Body of pancreas (tissue), 4 donors: ENCODE measurements at places on chromosomes 4 and X. TPM values are rescaled to one million over a fixed set of nuclear protein-coding genes. Genes with fewer than 3 reads are reported as not detected.

DNA sequence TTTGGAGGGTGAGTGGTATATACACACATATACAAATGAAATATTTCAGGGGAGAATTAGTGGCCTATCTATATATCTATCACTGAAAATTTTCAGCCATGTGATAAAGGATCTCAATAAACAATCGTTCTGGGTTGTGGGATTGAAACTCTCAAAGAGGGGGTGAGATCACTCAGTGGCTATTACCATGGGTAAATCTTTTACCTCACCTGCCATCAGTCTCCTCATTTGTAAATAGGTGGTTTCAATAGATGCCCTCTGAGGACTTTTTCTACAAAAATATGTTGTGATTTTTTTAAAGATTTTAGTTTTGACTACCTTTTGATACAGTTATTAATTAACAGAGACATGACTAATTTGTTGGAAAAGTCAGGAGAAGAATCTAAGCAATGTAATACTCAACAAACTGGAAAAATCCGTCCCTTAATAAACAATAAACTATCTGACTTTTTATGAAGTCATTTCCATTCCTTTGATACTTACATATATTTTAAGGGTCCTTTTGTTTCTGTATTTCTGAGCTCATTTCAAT, 192.8 kb downstream of the MAD2L1 start:
- no peak for DNase-seq

DNA sequence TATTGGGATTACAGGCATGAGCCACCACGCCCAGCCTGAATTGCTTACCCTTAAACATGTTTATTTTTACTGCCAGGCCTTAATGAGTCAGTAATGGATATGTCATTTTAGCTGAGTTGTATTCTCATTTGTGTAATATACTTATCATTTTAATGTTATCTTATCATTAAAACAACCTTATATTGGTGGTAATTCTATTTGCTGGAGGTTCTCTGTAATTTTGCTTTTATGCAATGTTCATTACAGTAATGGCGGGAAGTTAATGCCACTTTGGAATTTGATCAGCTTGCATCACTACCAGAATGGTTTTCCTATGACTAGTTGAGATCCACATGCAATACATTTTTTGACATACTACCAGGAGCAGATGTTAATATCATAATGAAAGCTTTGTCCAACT, 6.3 kb upstream of the PGAM4 start:
- no peak for DNase-seq

GRCh38 chr4:158798062-158798461, 29.2 kb downstream of the FNIP2 start:
- DNase-seq = no peak

DNA sequence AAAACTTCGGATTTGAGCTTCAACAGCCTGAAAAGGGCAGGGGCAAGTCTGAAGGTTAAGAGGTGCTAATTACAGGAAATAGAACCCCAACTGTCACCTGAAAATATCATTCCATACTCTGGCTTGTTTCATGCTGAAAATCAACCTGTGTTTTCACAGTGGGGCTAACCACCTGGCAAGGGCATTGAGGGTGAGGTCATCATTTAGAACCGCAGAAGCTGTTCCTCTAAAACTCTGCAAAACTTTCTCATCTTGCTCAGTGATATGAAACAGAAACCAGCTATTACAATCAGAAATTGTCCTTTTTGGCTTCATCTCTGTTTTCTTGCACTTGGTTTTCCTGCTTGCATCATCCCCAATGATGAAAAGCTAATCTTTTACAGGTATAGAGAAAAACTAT, 247.6 kb downstream of the DCLK2 start:
- no peak for DNase-seq

DNA sequence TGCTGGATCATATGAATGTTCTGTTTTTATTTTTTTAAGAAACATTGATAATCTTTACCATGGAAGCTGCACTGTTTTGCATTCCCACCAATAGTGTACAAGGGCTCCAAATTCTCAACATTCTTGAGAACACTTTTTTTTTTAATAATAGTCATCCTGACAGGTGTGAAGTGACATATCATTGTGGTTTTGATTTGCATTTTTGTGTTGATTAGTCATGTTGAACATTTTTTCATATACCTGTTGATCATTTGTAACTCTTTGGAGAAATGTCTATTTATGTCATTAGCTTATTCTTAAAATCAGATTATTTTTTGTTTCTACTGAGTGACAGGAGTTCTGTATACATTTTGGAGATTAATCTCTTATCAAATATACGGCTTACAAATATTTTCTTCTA, 408.5 kb downstream of the GLUD2 start:
- DNase-seq = no peak

GRCh38 chrX:39117101-39117500, 315.8 kb downstream of the MID1IP1 start:
- DNase-seq = no peak

DNA sequence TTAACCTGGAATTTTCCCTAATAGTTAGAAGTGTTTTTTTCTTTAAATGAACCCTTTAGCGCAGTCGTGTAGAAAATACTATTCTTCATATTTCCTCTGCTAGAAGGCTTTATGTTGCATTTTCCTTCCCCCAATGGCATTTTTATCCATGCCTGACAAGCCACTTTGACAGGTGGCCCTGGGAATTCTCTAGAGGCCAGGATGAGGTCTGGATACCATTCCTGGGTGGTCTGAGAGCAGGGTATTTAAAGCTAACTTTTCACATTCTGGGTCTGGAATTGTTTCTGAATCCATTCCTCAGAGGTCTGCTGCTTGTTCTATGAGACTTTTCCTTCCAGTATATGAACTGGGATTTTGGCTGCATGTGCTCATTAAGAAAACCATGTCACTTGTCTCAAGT, 31.2 kb upstream of the PDGFRA start:
- no peak for DNase-seq

- no peak for DNase-seq
Measured at GRCh38 chrX:136031626-136032025, 46.4 kb downstream of the SLC9A6 start.

DNA sequence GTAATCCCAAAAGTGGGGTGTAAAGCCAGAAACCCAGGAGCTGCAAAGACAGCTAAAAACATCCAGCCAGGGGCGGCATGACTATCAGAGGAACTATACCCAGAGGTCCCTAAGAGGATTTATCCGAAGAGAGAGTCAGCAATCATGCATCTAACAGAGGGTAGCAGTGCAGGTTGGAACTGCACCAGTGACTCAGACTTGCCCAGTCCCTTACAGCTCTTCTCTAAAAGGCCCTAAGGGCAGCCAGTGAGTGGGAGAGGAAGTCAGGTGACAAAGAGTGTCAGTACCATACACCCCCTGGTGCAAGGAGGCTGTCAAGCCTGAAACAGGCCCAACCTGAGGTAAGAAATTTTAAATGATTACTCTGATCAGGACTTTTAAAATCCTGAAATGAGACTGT, 88.1 kb downstream of the CAMK2D start:
- DNase-seq = no peak

DNA sequence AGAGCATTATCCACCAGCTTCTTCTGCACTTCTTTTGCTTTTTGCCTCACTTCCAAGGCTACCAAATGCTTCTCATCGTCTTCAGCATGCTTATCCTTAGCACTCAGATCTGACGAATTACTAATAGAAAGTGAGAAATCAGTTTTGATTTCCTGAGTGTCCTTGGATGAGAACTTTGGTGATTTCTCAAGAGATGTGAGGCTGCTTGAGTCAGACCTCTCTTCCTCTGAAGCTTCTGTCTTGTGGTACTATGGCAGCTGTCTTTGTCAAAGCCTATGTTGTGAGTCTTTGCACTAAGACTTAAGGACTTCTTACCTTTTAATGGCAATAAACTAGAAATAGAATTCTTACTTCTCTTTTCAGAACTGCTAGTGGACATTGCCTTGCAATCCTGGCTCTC, 169.9 kb downstream of the CPE start:
- no peak for DNase-seq

DNA sequence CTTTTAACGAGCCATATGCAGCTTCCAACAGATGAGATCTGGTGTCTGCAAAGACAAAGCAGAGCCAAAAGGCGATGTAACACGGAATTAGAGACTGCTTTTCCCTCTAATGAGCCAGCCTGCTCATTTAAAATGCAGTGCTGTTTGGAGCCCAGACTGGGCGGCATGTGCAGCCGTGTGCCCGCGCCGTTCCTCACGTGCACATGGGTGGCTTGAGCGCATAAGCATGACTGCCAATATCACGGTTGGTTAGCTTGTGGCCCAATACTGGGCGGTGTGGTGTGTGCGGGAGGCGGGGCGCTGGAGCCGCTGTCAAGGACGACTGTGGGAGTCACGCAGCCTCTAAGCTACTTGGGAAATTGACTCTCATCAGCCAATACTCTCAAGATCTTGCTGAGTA, 87.0 kb upstream of the SCOC start:
- no peak for DNase-seq

DNA sequence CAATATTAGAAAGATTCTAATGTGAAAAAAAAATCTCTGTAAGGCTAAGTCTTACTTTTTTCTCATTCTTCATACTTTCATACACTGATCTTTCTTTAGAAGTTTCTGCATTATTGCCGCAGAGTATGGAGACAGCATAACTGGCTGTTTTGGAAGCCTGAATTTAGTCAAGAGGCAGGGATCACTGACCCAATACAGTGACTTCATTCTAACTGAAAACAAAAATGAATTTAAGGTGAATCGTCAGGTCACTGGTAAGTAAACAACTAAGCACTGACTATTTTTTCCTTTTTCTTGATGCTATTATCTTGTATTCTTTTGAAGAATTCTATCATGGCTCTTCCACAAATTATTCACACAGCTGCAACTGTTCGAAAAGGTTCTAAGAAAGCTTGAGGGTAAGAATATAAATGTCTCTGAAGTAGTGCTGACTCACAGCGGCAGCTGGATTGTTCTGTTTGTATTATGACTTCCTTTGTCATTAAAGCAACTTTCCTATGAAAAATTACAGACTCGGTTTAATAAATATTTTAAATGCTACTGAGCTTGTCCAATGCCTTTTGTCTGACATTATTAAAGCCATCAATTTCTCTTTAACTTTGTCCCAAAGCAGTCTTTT, 609.3 kb downstream of the FSTL5 start:
- DNase-seq = no peak

DNA sequence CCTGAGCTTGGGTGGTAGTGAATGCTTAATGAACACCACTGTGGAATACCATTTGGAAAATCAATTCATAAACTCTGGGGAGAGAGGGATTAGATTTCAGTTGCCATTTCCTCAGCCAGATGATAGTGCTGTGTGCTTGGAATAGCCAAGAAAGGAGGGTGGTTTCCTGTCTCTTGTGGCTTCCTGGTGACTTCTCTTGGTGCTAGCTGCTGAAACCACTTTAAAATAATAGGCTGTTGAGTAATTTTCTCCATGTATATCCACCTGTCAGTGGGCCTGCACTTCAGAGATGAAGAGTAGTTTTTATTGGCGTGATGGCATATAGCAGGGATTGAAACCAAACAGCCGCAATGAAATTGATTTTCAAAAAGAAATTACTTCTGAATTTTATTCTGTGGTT, 11.8 kb downstream of the EDA start:
- DNase-seq = no peak

DNA sequence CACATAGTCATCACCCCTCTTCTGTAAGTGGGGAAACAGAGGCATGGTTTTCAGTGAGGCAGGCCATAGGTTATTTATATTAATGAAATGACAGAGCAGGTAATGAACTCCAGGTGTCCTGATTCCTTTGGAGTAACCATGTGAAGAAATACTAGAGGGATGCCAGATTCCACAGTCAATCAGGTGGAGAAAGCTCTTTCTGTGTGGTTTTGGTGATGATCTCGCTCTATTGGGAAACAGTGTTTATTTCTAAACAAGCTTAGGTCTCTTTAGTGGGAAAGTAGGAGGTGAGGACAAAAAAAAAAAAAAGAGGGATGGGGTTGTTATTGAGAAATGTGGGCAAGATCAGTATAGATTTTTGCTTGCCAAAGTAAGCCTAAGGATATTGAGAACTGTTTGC, 12.2 kb downstream of the DOCK11 start:
- no peak for DNase-seq

GRCh38 chr4:10140866-10141759, 24.5 kb upstream of the WDR1 start:
- no peak for DNase-seq

DNA sequence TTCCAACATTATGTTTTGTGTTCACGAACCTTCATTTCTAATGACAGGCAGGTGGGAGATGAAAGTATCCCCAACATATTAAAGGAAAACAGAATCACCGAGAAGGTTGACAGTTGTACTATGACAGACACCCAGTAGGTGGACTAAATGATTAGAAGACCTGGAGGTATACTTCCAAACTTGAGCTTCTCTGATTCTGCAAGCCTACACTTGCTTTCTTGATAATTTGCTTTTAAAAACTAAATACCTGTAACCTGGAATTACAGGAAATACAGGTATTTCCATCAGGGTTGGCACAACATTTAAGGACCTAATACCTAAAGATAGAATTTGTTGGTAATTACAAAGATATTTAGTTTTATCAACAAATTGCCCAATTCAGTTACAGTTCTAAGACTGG, 43.4 kb downstream of the C4orf51 start:
- DNase-seq = no peak

- no peak for DNase-seq
Measured at GRCh38 chr4:122826079-122826527, 528 bp upstream of the FGF2 start.

GRCh38 chr4:186190581-186191199, 677 bp upstream of the CYP4V2 start:
- DNase-seq = no peak

GRCh38 chr4:137901114-137901513, 341.0 kb downstream of the SLC7A11 start:
- DNase-seq = no peak

DNA sequence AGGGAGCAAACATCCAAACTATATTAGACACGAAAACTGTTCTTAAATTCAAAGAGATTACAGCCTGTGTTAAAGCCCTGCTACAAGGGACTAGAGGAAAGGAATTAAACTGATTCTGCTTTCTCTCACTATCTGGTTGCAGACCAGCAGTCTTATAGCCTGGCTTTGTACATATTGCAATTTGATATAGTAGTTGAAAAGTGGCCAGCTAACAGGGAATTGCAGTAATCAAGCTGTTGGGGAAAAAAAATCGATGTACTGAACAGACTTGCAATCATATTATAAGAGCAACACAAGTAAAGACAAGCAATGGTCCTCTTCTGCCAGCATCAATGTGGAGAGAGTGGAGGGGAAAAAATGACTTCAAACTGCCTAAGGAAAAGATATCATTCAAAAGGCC, 364.4 kb upstream of the EPHA5 start:
- DNase-seq = no peak

- no peak for DNase-seq
Measured at GRCh38 chr4:82792912-82793649, 5.5 kb downstream of the SCD5 start.

NPY2R gene
- under 0.01 TPM for total RNA-seq

UGT2B7 gene
- 7.3 TPM for total RNA-seq

XG gene
- total RNA-seq = 0.26 TPM

VGLL1 gene
- not detected for total RNA-seq

MAPK10 gene
- 24.1 TPM for total RNA-seq

LRP2BP gene
- total RNA-seq = 2.0 TPM

AKAP14 gene
- total RNA-seq = not detected

FHL1 gene
- total RNA-seq = 125 TPM

RBMXL3 gene
- not detected for total RNA-seq

AFF2 gene
- 0.99 TPM for total RNA-seq

CCNA2 gene
- 0.33 TPM for total RNA-seq
